ENCODE measurements at places on chromosomes 2 and 18.

DNA sequence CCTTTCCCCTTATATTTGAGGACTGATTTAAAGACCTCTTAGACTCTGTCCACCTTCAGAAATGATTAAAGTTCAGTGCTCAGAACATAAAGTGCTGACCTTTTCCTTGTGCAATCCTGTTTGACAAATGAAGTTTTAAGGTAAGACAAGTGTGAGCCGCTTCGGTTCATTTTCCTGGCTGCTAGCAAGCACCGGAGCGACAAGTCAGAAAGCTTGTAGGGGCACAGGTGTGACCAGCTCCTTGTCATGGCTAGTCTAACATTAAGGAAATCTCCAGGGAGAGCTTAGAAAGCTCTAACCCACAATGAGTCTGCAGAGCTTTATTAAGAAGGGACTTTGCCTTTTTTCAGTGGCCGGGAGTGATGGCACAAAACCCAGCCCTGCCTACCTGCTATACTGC is 2.3 kb upstream of the NCKAP5 start:
- DNase-seq, result no peak

- DNase-seq, result no peak
Measured at GRCh38 chr18:49910986-49911385, 97.7 kb upstream of the ACAA2 start.

- DNase-seq, result no peak
Measured at GRCh38 chr18:44766450-44766849, 85.8 kb downstream of the SETBP1 start.

GRCh38 chr18:10022365-10022764 is 108.5 kb downstream of the VAPA start:
- DNase-seq, result no peak

- DNase-seq, result no peak
Measured at GRCh38 chr2:42421601-42422239, 60.7 kb upstream of the COX7A2L start.

- no peak for DNase-seq
Measured at GRCh38 chr2:32802877-32803276, 143.9 kb upstream of the LTBP1 start.

DNA sequence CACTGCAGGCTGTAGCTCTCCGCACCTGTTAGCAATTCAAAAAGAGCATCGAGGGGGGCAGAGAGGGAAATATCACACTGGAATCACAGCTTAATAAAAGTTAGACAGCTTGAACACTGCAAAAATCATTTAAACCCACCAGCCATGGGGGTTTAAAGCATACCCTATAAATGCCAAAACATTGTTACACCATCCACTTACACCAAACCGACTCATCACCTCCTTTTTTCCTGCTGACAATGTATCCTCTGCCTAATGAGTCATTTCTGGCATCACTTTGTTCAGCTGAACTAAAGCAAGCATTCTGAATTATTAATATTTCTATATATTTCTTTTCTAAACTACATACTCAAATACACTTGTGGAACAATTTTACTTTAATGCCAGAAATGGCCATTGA is 21.6 kb downstream of the MC4R start:
- no peak for DNase-seq

DNA sequence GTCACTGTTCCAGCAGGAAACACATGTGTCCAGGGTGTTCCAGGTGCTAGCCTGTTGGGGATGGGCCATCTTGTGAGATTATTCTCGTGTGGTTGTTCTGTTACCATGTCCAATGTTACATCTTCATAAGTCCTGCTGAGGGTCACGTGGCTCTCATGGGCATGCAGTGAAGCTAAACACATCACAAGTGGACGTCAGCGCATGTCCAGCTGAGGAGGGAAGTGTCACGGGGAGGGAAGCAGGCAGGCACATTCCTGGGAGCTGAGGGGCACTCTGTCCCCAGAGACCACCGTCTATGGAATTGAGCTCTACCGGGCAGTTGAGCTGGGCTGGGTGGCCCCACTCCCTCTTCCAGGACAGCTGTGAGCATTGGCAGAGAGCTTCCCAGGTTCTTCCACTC is 155.3 kb upstream of the TWIST2 start:
- DNase-seq, result no peak

- no peak for DNase-seq
Measured at GRCh38 chr2:232581725-232582124, 31.2 kb downstream of the EIF4E2 start.

- no peak for DNase-seq
Measured at GRCh38 chr2:17620841-17621240, 80.3 kb downstream of the VSNL1 start.

- no peak for DNase-seq
Measured at GRCh38 chr2:120254178-120254577, 1.5 kb downstream of the RALB start.

GRCh38 chr2:159592441-159592840 is 23.9 kb downstream of the BAZ2B start:
- no peak for DNase-seq

DNA sequence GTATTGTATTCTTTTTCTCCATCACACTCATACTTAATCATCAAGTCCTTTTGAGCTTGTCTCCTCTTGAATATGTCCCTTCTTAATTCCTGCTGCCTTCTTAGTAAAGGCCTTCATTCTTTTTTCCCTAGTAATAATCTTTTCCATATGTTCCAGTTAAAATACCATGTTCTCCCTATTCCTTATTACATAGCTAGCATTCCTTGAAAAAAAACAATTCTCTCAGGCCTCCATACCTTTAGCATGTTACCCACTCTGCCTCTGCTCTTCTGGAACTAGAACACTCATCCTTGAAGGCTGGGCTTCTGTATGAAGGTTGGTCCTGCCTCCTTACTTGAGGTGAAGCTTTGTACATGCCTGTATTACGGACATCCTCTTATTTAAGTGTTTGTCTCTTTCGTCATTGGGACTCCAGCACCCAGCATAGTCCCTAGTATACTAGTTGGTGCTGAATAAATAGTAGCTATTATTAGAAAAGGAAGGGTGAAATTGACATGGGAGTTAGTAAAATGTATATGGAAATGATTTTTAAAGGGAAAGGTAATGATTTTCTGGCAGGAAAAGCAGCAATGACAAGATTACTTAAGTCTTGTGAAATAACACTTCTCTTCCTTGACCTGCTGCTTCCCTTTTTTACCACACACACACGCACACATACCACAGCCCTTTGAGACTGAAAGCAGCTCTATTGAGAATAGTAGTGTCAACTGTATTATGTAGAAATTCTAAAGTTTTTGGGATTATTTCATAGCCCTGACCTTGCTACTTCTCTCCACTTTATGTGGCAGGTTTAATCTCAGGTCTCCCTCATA is 45.6 kb downstream of the REL start:
- DNase-seq, result no peak

GRCh38 chr2:9392898-9393765 is 30.2 kb downstream of the ITGB1BP1 start:
- no peak for DNase-seq

DNA sequence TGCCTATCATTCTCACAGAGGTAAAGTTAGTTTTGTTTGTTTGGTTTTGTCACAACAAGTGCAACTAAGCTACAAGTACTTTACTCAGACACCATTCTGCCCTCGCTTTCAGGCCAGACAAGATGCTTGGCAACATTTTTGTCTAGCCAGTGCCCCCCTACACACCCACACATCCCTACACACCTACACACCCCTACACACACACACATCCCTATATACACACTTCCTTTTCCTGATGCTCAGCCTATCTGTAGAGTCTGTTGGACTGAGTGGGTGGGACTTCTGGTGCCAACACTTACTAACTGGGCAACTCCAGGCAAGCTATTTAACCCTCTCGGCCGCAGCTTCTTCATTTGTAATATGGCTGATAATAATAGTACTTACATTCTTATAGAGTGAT is 161.4 kb downstream of the ALK start:
- no peak for DNase-seq

GRCh38 chr2:143473216-143473615 is 344.0 kb downstream of the ARHGAP15 start:
- DNase-seq, result no peak

- DNase-seq, result no peak
Measured at GRCh38 chr2:75153221-75153620, 46.1 kb downstream of the TACR1 start.

DNA sequence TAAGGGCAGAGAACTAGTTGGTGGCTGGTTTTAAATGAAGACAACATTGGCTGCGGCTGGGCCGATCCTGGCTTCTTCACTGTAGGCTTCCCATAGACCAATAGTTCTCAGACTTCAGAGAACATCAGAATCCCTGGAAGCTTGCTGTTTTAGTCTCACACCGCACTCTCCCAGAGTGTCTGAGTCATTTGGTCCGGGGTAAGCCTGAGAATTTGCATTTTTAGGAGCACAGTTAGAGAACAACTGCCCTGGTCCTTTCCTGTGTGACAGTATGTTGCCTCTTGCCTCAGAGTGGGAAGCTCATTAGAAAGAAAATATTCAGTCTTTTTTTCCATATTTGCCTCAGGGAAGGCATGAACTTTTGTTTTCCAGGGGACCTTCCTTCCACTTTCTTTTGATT is 137.1 kb upstream of the GAREM1 start:
- no peak for DNase-seq

GRCh38 chr2:24824966-24825882 is 32.0 kb downstream of the CENPO start:
- no peak for DNase-seq

DNA sequence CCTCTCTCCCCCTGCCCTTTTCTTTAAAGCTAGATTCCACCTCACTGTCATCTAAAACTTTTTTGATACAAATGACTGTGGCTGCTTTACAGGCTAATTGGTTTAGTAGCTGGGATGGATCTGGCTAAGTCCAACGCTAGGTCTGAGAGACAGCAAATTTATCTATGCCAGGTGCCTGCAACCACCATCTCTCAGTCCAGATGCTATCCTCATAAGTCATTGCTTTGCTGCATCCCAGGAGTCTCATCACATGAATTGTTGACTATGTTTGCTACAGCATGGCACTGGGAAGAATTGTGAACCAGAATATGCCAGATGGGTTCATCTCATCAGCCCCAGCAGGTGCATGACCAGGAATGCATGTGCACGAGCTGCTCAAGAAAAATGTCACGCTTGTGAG is 100.0 kb upstream of the PID1 start:
- no peak for DNase-seq

DNA sequence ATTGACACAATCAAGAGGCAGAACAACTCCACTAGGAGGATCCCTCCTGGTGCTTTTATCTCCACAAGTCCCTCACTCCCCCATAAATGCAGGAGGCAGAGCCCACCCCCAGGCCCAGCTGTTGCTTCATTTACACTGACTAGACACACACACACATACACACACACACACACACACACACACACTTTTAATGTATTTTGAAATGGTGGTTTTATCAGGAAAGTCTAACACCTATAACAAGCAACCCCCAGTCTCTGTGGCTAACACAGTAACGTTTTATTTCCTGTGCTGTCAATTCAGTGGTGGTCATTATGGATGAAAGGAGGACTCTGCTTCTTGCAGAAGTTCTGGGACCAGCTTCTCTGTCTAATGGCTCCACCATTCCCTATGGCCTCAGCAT is 125.4 kb upstream of the FOSL2 start:
- no peak for DNase-seq

DNA sequence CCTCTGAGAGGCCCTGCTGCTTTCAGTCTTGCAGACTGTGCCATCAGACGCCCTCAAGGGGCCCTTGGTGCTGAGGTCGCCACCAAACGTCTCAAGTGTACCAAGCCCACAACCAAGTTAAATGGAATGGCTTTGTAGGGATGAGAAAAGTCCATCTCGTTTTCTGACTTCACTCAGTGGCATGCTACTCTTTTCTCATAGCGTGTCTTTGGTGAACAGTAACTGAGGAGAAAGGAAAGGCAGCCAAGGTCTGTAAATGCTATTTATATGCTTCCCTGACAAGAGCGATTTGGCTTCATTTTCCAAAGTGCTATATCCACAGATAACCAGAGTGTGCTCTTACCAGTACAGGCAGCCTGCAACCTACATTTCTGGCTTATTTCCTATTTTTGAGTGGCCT is 123.0 kb downstream of the MTX2 start:
- no peak for DNase-seq

- no peak for DNase-seq
Measured at GRCh38 chr2:195711478-195711877, 54.5 kb downstream of the SLC39A10 start.

- no peak for DNase-seq
Measured at GRCh38 chr18:7657937-7658336, 90.8 kb downstream of the PTPRM start.

DNA sequence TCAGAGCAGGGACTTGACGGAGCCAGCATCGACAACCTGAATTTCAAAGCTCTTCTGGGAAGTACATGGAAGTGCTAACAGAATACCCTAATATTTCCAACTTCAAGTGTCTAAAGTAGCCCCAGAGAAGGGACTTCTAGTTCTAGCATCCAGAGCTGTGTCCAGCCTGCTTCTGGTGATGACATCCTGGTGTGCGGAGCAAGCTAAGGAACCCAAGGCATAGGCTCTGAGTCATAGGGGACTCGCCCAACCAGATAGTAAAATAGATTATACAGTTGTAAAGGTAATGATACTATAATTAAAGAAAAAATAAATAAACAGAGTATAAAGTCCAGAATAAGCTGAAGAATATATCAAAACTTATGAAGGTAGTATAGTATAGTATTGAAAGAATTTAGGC is 108.1 kb upstream of the SERPINE2 start:
- DNase-seq, result no peak

DNA sequence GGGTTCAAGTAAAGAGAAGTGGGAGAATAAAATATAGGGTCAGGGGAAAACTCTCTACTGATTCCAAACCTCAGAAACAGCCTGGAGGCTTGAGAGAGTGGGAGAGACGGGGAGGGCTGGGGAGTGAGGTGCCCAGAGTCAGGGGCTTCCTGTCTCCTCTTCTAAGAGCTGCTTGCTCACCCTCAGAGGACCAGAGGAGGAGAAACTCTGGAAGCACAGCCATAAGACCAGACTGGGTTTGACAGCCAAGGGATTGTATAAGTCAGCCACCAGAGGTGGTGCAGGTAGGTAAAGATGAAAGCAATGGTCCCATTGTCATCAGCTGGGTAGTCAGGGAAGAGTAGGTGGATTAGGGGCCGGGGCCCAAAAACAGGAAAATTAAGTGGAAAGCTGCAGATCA is 259.4 kb downstream of the TNS1 start:
- DNase-seq, result no peak

GRCh38 chr2:219273937-219274336 is 5.2 kb upstream of the DNAJB2 start:
- DNase-seq, result no peak

- no peak for DNase-seq
Measured at GRCh38 chr2:15798701-15799431, 141.5 kb upstream of the MYCN start.

Measured in stimulated activated CD8-positive, alpha-beta memory T cell treated with anti-CD3 and anti-CD28 coated beads, Interleukin-2, amount 100 ng/mL, for 1 hour (primary cell).